ENCODE measurements at places on chromosomes 4 and X. TPM values are rescaled to one million over a fixed set of nuclear protein-coding genes. Genes with fewer than 3 reads are reported as not detected.

GRCh38 chrX:154399527-154400368 is 1.6 kb downstream of the RPL10 start:
- no peak for DNase-seq

DNA sequence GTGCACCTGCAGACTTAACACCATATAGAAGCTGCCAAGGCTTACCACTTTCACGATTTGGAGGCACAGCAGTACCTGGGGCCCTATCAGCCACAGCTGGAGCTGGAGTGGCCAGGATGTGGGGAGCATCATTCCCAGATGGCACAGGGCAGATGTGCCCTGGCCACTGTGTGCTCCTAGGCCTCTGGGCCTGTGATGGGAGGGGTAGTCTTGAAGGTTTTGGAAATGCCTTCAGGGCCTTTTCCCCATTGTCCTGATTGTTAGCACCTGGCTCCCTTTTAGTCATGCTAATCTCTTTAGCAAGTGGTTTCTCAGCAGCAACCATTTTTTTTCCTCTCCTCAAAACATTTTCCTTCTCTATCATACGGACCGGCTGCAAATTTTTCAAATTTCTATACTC is 490.2 kb downstream of the RAB28 start:
- DNase-seq = no peak

DNA sequence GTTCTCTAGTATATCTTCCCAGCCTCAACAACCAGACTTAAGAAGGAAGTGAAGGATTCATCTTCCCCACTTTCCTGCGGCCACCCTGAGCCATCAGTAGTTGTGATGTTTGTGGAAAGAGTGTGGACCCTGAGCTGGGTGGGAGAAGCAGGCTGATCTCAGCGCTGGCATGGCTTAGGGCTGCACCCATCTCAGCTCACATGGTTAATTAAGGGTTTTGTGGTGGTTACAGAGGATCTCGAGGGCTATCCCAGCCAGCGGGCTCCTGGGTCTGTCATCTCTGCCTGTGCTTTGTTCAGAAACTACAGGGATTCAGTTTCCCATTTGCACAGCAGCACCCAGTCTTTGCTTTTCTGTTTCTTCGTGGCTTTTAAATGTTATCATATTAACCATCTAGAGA is 163.4 kb downstream of the PTTG2 start:
- no peak for DNase-seq

DNA sequence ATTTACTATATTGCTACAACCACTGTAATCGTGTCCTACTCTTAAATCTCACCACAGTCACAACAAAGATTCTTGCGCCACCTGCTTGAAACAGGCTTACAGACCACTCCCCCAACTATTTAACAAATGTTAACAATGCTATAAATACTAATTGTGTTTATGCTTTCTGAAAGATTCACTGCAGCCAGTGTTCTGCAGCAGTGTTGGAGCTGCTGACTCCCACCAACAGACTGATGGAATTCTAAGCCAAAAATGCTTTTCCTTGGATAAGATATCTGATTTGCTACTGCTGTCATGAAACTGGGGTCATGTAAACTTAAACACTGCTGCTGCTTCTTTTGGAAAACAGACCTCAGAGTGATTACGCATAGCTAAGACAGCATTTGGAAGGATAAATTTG is 244.2 kb upstream of the MAB21L2 start:
- DNase-seq = no peak

GRCh38 chr4:15779306-15779705 is 1.2 kb downstream of the CD38 start:
- DNase-seq = no peak

- no peak for DNase-seq
These were observed 18.4 kb upstream of the DDX60 start for GRCh38 chr4:168336837-168337549.

- no peak for DNase-seq
These were observed at the start of gene DGAT2L6 for GRCh38 chrX:70176938-70177533. TSS of gene DGAT2L6 (plus strand) at chrX:70177483. CDS start at chrX:70177583, 100 bp downstream.

DNA sequence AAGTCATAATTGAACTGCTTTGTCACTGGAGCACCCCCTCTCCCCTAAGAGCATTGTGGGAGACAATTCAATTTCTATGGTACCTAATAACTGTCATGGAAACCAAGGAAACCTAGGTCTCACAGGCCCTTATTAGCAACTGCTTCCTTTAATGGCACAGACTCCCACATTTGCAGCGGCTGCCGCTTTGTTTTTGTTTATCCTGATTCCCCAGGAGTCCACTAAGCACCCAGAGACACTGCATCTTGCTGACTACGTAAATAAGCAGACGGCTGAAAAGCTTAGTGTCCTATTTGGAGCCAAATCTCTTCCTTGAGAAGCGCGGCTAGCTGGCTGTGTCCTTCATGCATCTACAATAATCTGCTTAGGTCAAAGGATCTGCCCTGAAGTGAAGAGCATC is 494.4 kb downstream of the TMA16 start:
- no peak for DNase-seq

- DNase-seq = no peak
These were observed 2052.8 kb upstream of the TENM3 start for GRCh38 chr4:180190382-180190781.

GRCh38 chrX:53583571-53583970 is 102.9 kb downstream of the HUWE1 start:
- DNase-seq = no peak

DNA sequence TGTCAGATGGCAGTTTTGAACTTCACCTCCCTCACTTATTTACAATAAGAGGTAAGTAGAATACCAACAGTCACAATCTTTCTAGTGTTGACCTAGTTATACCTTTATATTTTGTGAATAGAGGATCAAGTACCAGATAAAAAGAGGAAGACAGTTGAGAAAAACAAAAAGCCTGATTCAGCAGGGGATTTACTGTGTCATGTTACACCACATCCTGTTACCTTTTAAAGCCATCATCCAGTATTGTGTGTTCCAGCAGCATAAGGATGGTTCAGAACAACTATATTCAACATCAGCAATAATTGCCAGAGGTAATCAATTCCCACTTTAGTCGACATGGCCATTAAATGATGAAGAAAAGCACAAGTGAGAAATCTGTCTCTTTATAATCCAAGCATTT is 21.3 kb upstream of the CXCL6 start:
- no peak for DNase-seq

DNA sequence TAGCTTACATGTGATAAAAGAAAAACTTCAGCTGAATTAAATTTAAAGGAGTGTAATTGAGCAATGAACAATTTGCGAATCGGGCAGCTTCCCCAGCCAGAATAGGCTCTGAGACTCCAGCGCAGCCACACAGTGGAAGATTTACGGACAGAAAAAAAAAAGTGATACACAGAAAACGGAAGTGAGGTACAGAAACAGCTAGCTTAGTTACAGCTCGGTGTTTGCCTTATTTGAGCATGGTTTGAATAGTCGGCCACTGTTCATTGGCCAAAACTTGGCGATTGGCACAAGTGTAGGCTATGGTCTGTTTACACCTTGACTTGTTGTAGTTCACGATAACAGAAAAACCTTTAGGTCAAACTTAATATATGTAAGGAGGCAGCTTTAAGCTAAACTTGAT is 16.7 kb upstream of the SUPT20HL1 start:
- DNase-seq = no peak

- DNase-seq = no peak
These were observed 136.5 kb upstream of the AADAT start for GRCh38 chr4:170226288-170226687.

- no peak for DNase-seq
These were observed 226.0 kb upstream of the PPP1R2C start for GRCh38 chrX:43003939-43004338.

DNA sequence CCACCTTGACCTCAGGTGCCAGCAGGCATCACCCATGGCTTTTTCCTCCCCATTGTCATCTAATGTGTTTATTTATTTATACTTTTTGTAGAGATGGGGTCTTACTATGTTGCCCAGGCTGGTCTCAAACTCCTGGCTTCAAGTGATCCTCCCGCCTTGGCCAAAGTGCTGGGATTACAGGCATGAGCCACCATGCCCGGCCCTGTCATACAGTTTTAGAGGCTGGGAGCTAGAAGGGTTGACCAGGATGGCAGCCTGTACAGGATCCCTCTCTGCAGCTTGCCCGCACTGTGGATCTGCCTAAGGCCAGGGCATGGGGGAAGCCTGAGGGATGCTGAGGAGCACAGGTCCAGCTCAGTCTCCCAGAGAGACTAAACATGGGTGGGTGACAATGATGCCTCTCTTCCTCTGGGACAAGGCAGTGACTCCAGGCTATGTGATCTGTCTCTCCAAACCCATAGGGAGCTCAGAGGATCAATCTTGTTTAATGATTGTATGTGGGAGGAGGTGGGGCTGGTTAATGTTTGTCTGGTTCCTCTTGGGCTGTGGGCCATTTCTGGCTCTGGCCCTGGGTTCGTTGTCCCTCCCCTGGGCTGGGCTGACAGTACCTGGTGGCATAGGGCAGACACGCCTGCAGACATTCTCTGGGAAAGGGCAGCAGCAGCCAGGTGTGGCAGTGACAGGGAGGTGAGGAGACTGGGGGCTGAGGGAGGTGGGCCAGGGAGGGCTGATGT is 8.3 kb upstream of the GJB1 start:
- no peak for DNase-seq

DNA sequence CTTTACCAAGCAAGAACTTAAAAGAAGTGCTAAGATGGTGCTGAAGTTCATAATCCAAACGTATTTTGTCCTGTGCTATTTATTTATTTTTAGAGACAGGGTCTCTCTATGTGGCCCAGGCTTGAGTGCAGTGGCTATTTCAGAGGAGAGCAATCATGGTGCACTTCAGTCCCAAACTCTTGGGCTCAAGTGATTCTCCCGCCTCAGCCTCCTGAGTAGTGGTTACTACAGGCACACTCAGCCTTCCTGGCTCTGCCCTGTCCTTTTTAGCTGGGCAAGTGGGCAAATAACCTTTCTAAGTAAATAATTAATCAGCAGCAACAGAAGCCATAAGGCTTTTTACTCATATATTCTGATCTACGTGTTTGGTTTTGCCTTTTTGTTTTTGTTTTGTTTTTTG is 2.6 kb downstream of the NSD2 start:
- DNase-seq = no peak

GRCh38 chrX:13569479-13570260 is at the start of gene EGFL6:
TSS of gene EGFL6 (plus strand) at chrX:13569601. CDS start at chrX:13569862, 261 bp downstream.
- peak; percentile 67 for DNase-seq

DNA sequence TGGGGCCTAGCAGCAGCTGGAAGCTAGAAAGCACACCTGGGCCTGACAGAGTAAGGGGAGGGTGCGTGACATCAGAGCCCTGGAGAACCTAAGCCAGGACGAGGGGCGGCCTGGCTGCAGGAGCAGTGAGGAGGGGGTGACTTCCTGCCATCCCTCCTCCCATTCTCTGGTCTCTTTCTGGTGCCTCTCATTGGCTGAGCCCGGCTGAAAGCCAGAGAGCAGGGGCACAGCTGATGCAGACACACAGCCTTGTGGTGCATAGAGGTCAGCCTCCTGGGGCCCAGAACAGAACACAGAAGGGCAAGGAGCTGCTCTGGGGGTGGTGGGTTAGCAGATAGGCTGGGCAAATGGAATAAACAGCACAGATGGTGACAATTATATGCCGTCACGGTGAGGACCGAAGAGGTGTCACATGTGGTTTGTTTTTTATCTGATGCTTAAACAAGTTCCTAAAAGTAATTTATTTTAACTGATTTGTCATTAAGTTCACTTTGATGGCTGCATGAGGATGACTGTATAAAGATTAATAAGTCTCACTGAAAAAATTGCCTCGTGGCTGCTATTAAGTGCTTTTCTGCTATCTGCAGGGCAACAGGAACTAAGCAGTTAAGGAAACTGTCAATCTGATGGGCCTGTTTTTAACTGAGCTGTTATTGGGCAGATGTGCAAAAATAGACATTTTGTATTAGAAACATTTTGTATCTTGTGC is 102.0 kb downstream of the FNIP2 start:
- no peak for DNase-seq

DNA sequence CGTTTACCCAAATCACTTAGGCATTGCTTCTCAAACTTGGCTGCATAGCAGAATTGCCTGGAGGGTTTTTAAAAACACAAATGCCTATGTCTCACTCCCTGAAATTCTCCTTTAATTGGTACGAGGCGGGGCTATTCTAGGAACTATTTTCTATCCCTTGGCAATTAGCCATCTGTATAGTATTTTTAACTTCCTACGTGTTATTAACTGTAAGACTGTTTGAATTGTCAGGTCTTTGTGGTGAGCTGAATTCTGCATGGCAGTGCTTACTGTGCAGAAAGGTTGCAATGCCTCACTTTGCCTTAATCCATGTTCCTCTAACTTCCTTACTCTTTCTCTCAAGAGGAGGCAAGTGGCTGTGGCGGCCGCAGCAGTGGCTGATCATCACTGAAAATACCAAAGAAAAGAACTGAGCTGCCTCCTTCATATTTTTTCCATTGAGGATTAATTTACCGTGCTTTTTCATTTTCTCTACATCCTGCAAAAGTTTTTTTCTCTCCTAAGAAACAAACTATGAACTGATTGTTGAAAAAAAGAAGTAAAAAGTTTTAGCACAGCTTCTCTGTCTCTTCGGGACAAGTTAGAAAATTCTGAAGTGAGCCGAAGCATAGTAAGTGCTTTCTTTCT is at the start of gene SHROOM3:
TSS of gene SHROOM3 (plus strand) at position 329 of the 627 bp plus-strand sequence. CDS start 824 bp downstream, outside the sequence.
- DNase-seq = no peak

- peak; percentile 78 for DNase-seq
These were observed 3.1 kb upstream of the BCORL1 start for GRCh38 chrX:129979207-129979920.

GRCh38 chr4:52957835-52958631 is 95.9 kb downstream of the RASL11B start:
- DNase-seq = no peak

DNA sequence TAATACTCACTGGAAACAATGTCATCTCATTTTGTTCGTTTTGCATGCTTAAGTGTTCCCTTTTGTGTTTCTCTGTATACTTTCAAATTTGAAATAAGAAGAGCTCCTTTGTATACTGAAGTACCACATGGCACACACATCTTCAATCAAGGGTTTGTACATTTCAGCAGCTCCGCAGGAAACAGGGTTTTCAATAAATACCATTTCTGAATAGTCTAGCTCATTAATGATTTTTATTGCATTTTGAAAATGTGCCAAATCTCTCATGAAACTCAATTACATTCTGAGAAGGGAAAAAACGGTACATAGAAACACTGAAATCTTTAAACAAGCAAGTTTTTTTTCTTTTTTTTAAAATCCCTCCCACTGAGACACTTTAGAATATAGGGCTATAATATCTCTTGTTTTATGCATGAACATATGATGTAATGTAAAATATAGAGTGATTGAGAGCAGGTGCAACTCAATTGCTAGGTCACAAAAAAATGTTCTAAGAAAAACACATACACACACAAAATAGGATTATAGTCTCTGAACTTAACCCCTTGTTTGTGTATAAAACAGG is 914.2 kb upstream of the PCDH7 start:
- no peak for DNase-seq

DNA sequence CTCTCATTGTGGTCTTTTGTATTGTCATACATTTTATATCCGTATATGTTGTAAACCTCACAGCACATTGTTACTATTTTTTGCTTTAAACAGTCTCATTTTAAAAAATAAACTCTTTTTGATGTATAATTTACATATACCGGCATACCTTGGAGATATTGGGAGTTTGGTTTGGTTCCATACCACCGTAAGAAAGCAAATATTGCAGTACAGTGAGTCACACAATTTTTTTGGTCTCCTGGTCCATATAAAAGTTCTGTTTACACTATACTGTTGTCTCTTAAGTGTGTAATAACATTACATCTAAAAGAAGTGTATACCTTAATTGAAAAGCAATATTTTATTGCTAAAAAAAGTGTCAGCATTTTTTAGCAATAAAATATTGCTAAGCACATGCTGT is 70.0 kb downstream of the KDM6A start:
- no peak for DNase-seq

The CENPC gene
- 6.4 TPM for polyA plus RNA-seq

The EREG gene
- polyA plus RNA-seq = 0.07 TPM

The SMIM10 gene
- polyA plus RNA-seq = 14.4 TPM

The ZNF732 gene
- 0.10 TPM for polyA plus RNA-seq

The FAM236D gene
- polyA plus RNA-seq = not detected

The PPP1R3F gene
- 2.2 TPM for polyA plus RNA-seq

The ANXA3 gene
- 13.5 TPM for polyA plus RNA-seq

The DCAF12L1 gene
- polyA plus RNA-seq = 1.6 TPM

The OPRPN gene
- polyA plus RNA-seq = not detected
